ENCODE measurements at places on chromosomes 11 and 22. TPM values are rescaled to one million over a fixed set of nuclear protein-coding genes. Genes with fewer than 3 reads are reported as not detected.

- DNase-seq = no peak
Measured at GRCh38 chr22:50483977-50484853, 2.4 kb upstream of the MIOX start.

DNA sequence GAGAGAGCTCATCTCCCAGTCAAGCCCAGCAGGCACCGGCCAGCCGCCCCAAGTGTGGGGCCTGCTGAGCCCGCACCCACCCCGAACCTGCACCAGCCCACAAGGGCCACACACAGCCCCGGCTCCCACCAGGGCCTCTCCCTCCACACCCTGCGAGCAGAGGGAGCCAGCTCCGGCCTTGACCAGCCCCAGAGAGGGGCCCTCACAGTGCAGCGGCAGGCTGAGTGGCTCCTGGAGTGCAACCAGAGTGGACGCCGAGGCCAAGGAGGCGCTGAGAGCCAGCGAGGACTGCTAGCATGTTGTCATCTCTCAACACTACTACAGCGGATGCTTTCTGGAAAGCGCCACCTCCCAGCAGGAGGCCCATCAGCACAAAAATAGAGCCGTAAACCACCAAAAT, 10.9 kb downstream of the DEFB108B start:
- DNase-seq = no peak

DNA sequence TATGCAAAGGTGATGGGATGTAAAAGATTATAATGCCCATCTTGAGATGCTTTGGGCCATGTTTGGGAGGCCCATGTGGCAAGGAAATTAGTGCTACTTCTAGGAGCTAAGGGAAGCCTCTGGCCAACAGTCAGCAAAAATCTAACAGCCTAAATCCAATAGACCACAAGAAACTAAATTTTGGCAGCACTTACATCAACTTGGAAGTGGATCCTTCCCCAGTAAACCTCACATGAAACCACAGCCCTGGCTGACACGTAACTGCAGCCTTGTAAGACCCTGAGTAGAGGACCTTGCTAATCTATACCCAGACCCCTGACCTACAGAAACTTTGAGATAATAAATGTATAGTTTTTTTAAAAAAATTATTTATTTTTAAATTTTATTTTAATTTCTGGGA, 13.1 kb upstream of the GRK3 start:
- DNase-seq = no peak

DNA sequence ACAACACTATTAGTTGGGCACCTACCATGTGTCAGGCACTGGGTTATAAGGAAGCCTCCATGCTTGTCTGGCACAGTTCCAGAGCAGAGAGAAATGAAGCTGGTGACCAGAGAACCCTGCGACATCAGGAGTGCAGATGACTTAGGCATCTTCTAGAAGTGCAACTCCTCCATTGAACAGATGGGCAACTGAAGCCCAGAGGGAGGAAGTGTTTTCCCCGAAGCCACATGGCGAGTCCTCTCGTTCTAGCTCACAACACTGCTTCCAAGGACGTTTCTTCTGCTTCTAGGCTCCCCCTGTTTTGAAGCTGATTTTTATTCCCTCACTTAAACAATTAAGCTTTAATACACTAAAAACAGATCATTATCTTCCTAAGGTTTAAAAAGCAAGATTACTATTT, 109.8 kb upstream of the SYT13 start:
- DNase-seq = peak; percentile 23

- DNase-seq = no peak
Measured at GRCh38 chr11:107929611-107930200, 1.5 kb downstream of the RAB39A start.

- DNase-seq = no peak
Measured at GRCh38 chr11:12927886-12928285, 81.2 kb upstream of the RASSF10 start.

- DNase-seq = no peak
Measured at GRCh38 chr22:41608386-41608785, 12.5 kb downstream of the DESI1 start.

DNA sequence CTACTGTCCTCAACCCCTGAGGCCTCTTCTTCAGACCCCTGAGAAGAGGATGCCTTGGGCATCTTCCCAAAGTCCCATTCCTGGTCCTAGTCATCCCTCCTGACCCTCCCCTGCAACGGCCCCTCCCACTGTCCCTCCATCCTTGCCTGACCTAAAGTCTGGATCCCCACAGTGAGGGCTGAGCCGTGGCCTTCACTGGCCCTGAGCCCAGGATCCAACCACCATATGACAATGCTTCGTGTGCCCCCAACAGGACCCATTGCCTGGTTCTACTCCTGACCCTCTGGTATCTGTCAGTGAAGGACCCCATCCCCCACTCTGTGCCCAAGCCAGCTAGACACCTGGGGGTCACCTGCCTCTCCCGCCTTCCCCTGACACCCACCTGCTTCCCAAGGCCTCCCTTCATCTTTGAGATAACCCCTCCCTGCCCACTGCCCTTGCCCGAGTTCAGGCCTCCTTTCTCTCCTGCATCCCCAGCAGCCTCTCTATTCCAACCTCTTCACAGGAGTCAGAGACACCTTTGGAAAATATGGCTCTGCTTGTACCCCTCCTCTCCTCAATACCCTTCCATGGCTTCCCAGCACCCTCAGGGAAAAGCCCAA, 48.0 kb downstream of the LRRC32 start:
- peak; percentile 55 for DNase-seq

DNA sequence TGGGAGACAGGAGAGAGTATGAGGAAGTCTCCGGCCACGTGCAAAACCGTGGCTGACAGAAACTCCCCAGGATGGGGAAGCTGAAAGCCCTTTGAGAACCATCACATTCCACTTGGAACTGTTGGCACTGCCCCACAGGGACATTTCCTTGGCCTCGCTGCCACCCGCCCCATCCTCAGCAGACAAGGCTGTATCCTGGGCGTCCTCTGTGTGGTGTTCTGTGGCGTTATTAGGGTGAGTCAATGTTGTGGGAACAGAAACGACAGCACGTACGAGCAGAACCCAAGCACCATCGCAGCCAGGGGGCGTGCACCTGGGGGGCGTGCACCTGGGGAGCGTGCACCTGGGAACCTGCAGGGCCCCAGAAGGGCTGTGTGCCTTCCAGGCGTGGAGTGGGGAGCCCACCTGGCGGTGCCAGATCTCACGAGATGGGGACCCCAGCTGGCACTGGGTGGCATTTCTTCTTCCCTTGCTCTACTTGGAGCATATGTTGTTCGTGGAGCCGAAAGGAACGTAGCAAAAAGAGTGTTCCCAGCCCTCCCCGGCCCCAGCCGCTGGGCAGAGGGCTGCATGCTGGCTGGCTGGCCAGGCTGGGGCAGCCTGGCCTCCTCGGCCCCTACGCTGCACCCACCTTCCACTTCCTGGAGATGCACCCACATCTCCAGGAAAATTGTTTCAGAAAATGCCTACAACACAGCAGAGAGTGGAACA, 35.4 kb downstream of the NFAM1 start:
- no peak for DNase-seq

DNA sequence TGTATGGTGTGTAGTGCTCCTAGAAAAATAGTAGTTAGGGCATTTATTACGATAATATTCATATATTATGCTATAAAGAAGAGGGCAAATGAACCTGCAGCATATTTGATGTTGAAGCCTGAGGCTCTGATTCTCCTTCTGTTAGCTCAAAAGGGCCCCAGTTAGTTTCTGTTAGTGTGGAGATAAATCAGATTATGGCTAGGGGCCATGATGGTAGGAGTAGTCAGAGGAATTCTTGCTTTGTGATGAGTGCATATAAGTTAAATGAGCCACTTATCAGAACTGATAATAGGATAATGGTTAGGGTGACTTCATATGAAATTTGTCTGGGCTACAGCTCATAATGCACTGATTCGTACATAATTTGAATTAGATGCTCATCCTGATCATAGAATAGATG, 298.4 kb downstream of the DYNC2H1 start:
- DNase-seq = no peak

GRCh38 chr11:26493616-26494015, 78.4 kb downstream of the MUC15 start:
- no peak for DNase-seq

GRCh38 chr11:37352485-37352884, 754.4 kb upstream of the RAG2 start:
- no peak for DNase-seq

- DNase-seq = no peak
Measured at GRCh38 chr11:106888386-106888785, 129.9 kb downstream of the GUCY1A2 start.

DNA sequence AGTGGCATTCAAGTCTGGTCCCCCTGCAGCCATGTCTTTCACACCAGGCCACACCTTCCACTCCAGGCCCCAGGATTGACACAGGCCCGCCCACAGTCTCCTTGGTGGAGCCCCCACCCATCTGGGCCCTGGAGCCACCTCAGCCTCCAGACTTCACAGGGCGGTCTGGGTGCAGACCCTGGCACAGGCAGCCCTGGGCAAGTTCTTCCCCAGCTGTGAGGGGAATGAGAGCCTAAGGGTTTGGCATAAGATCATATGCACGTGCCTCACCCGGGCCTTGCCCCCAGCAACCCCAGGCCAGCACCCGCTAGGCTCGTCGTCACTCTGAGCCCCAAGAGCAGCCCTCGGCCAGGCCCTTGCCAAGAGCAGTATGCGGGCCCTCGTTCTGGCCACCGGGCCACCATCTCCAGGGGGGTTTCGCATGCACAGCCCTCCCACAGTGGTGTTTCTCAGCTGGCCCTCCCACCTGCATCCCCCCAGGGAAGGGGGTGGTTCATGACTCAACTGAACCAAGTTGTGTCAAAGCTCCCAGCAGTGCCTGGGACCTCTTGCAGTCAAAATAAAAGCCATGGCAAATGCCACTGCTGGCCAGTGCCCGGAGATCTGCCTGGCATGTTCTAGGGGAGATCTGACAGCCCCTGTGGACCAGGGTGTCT, 70.4 kb upstream of the KCNQ1OT1 start:
- DNase-seq = peak; percentile 42

GRCh38 chr22:19770349-19771220, 10.0 kb downstream of the TBX1 start:
- no peak for DNase-seq

- DNase-seq = peak; percentile 84
Measured at GRCh38 chr11:61917334-61918109, at the start of gene RAB3IL1. Gene RAB3IL1 (minus strand): TSS chr11:61917566. CDS start chr11:61917367, 199 bp downstream.

DNA sequence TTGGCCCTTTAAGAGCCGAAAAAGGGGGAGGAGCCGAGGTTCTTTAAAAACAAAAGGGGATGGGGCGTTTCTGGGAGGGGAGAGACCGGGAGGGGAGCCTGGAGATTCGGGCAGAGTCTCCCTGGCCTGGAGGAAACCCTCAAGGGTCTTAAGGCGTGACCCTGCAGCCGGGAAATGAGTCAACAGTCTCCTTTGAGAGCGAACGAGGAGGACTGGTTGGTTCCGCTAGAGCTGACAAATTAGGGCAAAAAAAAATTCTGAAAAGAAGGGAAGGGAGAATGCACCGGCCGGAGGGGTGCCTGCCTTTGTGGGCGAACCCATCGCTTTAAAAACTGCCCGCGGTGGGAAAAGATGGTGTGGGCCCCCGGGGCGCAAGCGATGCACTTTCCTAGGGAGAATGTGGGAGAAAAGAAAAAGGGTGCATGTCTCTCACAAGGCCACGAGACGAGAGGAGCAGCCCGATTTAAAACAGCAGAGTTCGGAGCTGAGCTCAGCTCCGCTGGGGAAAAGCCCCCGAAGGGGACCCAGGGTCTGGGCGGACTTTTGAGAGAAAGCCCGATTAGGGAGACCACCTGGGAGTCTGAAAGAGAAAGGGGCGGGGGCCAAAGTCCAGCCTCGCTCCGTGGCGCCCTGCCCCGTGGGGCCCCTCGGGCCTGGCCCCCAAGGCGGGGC, 874 bp downstream of the ZFTA start:
- DNase-seq = peak; percentile 81

GRCh38 chr22:44314425-44315067, 1.8 kb upstream of the SHISAL1 start:
- no peak for DNase-seq

- no peak for DNase-seq
Measured at GRCh38 chr11:102753267-102753666, 27.2 kb downstream of the MMP10 start.

- no peak for DNase-seq
Measured at GRCh38 chr22:50600538-50600937, at the start of gene MAPK8IP2. Gene MAPK8IP2 (plus strand): TSS chr22:50600793. CDS start chr22:50600819, 26 bp downstream.

DNA sequence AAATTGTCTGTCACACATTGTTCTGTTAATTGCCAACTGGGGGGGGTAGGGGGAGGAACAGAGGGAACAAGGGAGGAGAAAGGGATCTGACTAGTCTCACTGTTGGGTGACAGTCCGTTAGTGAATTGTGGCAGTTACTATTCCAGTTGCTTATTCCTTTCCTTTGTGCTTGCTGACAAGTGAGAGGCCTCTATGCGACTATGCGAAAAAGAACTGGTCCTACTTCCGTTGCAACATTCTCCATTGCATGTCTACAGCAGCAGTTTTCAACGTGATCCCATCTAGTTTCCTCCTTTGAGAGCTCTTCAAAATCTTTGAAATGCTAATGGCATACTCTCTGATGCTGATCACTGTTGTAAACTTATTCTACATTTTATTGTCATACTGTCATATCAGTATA, 672.2 kb downstream of the LRRC4C start:
- DNase-seq = no peak

DNA sequence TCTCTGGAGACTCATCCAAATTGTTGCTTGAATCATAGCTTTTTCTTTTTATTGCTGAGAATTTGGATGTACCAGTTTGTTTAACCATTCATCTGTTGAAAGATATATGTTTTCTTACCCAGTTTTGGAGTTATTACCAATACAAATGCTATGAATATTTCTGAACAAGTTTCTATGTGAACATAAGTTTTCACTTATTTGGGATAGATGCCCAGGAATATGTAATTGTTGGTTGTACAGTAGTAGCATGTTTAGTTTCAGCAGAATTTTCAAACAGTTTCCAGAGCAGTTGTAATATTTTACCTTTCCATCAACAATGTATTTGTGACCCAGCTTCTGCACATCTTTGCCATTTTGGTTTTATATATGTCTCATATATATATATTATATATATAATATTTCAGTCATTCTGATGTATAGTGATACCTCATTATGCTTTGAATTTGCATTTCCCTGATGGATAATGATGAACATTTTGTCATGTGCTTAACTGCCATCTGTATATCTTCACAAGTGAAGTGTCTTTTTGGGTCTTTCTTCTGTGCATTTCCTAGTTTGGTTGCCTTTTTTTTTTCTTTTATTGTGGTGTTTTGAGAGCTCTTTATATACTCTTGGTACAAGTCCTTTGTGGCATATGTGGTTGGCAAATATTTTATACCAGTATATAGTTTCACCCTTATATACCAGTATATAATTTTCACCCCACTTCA, 118.8 kb downstream of the LUZP2 start:
- no peak for DNase-seq

Gene PHLDB1
- 419 TPM for total RNA-seq

Gene RAPSN
- total RNA-seq = 4.9 TPM

Gene ZDHHC13
- total RNA-seq = 5.8 TPM

Gene PTGDR2
- total RNA-seq = 1.1 TPM

Gene CCDC87
- total RNA-seq = 0.22 TPM

Gene OR52N4
- total RNA-seq = 0.85 TPM

Gene OR5A1
- not detected for total RNA-seq

Gene NRGN
- total RNA-seq = 6.2 TPM

Gene HBG2
- 6.1 TPM for total RNA-seq

Gene ROBO4
- 34.4 TPM for total RNA-seq

Gene THAP12
- 45.6 TPM for total RNA-seq

Gene SYT7
- total RNA-seq = 3.7 TPM

Gene UBQLNL
- total RNA-seq = 1.5 TPM

Gene LRRC51
- total RNA-seq = 8.7 TPM

Gene POU2AF2
- total RNA-seq = 0.80 TPM

Gene SLC5A12
- total RNA-seq = 0.18 TPM

All from sciatic nerve (tissue), 2 donors.